ENCODE measurements at places on chromosomes 12 and 14.

- DNase-seq = no peak
Measured at GRCh38 chr12:99505805-99506204, 141.7 kb upstream of the GARIN6 start.

- peak; percentile 90 for DNase-seq
Measured at GRCh38 chr14:104680056-104680805, 9.2 kb upstream of the INF2 start.

GRCh38 chr12:202081-202731 lies 11.8 kb downstream of the SLC6A12 start:
- DNase-seq = no peak

DNA sequence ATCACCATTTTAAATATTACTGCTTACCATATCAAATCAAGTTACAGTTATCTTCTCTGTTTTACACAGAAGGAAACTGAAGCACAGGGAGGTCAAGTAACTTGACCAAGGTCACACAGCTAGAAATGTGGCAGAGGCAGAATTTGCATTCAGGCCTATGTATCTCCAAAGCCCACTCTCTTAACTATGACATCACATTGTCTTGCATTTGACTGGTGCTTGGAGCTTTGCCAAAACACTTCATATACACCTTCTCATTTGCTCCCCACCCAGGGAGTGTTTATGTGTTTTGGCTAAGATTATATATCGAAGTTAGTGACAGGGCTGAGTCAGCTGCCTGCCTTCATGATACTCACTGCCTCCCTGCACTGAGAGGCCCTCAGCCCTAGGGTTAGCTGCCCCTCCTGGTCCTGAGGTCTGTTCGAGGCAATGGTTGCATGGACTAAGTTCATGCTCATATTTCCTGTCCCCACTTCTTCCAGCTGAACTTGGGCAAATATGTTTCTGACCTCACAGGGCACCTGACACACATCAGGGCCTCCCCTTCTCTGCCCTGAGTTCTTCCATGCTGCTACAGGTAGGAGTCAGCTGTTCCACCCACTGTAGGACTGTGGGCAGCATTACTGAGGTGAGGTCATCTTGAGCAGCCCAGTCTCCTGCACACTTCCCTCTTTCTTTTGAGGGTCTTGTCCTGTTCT lies 1.8 kb downstream of the GALNT6 start:
- DNase-seq = peak; percentile 63

DNA sequence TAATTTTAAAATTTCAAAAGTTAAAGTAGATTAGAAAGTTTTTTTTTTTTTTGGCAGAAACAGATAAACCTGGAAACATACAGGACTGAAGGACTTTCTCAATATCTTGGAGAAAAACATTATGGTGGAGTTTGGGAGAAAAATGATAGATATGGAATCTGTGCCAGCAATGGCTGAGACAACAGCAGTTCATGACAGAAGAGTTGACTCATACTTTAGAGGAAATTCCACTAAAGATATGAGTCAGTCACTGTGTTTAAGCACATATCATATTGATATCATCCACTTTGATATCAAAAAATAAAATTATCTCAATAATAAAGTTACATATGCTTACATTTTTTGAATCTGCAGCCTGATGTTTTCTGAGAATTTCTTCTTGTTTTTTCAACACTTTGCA lies 193.9 kb upstream of the OR4E1 start:
- peak; percentile 5 for DNase-seq

- DNase-seq = no peak
Measured at GRCh38 chr14:23006188-23006534, 3.8 kb downstream of the C14orf93 start.

- DNase-seq = peak; percentile 71
Measured at GRCh38 chr14:25048170-25049016, 1.6 kb downstream of the STXBP6 start.

- no peak for DNase-seq
Measured at GRCh38 chr14:49451938-49452337, 134.2 kb downstream of the RPS29 start.

DNA sequence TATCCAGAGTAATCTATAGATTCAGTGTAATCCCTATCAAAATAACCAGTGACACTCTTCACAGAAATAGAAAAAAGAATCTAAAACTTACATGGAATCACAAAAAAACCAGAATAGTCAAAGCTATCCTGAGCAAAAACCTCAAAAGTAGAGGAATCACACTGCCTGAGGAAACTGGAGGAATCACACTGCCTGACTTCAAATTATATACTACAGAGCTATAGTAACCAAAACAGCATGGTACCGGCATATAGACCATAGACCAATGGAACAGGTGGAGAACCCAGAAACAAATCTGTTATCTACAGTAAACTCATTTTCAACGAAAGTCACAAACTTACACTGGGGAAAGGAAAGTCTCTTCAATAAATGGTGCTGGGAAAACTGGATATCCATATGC lies 244.0 kb downstream of the FUT8 start:
- no peak for DNase-seq

GRCh38 chr12:78530100-78530765 lies 334.3 kb upstream of the SYT1 start:
- peak; percentile 25 for DNase-seq

DNA sequence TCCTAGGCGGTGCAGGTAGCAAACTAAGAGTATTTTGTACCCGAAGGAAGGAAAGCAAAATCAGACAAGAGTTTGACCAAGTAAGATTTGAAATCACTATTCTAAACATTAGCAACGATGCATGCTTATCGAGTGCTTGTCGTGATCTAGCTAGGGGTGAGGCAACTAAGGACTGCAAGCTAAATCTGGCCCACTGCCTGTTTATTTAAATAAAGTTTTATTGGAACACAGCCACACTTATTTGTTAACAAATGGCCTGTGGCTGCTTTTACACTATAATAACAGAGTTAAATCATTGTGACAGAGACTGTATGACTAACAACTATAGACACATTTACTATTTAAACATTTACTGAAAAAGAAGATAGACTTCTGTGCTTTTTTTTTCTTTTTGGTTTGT lies 983.6 kb downstream of the VRK1 start:
- DNase-seq = no peak
